Fibroblast of pulmonary artery (primary cell): ENCODE measurements at places on chromosomes 3 and 15.

DNA sequence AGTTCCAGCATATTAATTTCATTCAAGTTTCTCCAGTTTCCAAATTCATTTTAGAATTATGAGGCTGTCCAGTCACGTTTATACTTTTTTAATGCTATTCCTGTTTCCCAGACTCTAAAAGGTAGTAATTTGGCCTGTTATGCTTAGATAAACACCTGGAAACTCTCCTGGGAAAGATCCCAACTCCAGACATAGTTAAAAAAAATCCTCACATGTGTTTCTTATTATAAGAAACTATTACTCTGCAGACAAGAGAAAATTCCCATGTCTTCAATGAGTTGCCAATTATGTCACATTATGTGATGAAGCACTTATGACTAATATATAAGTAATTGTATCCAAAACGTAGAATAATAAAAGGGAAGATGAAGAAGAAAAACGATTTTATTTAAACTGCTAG is 137.1 kb upstream of the TMC3 start:
- no peak for DNase-seq

GRCh38 chr3:49602049-49602554 is 47.8 kb downstream of the BSN start:
- no peak for DNase-seq

- DNase-seq, result peak; percentile 89
Observed at GRCh38 chr3:47324278-47324865, 41.6 kb downstream of the KLHL18 start.

DNA sequence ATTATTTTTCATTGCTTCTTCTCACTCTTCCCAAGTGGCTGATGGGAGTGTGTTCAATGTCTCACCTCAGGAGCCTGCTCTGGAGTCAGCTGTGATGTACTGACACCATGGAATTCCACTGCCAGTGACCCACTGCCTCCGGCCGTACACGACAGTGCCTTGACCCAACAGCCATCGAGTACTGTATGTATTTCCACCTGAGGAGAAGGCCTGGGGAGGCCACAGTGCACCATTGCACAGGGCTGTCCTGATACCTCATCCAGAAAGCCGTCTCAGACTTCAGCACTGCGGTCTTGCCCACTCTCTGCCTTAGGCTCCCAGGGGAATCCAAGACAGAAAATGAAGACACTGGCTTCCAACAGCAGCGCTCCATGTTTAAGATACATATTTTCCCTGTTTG is 51.4 kb upstream of the EIF1B start:
- DNase-seq, result no peak

- no peak for DNase-seq
Observed at GRCh38 chr3:24388159-24388558, 106.5 kb downstream of the THRB start.

DNA sequence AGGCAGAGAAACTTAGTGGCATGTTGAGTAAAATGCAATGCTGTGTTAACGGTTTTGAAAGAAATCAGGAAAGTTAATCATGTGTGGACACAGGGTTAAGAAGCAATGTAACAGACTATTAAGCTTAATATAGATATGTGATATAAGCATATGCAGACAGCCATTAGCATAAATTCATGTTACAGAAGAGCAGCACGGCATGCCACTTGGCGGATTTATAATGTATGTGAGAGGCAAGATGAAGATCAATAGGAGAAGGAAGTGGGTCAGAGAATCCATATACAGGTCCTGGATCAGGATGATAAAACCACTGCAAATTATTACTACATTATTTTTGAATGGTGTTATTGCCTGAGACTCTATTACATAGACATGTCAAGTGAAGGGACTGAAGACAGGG is 694.3 kb downstream of the MCTP2 start:
- DNase-seq, result no peak

DNA sequence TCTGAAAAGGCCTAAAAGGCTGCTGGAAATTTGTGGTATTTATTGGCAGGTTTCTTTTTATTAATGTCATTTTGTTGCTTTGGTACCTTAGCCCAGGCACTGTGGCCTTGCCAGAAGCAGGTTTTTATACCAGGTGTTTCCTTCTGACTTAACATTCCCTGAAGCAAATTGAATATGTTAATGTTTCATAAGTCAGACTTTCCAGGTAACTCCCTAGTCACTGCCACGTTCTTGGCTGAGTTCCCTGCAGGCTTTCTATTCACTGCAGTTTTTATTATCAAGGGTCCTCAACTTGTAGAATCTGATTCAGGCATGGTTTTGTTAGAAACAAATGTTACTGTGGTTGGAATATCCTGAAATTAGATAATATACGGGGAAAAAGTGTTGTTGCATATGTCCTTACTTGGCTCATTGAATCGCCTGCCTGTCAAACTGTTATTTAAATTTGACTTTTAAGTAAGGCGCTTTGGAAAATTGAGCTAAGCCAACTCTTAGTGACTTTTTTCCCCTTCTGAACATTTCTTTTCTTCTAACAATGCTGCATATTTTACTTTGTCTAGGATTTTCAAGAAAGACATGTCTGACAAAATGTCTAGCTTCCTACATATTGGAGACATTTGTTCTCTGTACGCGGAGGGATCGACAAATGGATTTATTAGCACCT is 22.9 kb downstream of the ITPR1 start:
- no peak for DNase-seq

DNA sequence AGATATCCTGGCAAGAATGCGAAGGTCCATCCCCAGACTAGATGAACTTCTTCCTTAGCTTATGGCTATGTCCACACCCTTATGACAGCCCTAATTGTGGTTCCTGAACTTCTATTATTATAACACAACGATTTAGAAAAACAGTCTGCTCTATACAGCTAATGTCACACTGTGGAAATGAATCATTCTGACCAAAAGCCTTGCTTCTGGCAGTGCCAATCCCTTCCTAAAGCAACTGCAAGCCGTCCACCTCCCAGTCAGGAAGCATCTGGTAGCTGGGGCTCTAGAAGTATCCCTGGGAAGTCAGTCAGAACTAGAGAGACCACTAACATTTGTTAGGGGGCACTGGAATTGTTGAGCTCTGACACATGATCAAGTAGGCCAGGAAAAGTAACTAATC is 45.0 kb downstream of the MYO5A start:
- DNase-seq, result peak; percentile 63

GRCh38 chr15:31606194-31606669 is 279.6 kb downstream of the KLF13 start:
- DNase-seq, result no peak

- no peak for DNase-seq
Observed at GRCh38 chr3:126358038-126358815, 1.0 kb upstream of the KLF15 start.

- DNase-seq, result no peak
Observed at GRCh38 chr3:24622138-24622537, 127.5 kb upstream of the THRB start.

- peak; percentile 16 for DNase-seq
Observed at GRCh38 chr15:75570126-75570845, 8.8 kb downstream of the PTPN9 start.

- DNase-seq, result no peak
Observed at GRCh38 chr3:9180764-9181117, 68.7 kb downstream of the SRGAP3 start.

GRCh38 chr3:46889381-46890110 is 12.0 kb downstream of the PTH1R start:
- peak; percentile 23 for DNase-seq

GRCh38 chr3:192194085-192194484 is 533.3 kb downstream of the FGF12 start:
- DNase-seq, result no peak
